T-helper 2 cell treated with Interferon-gamma antibody and Interleukin-4, amounts not matched to agents 5 μg/mL and 100 μg/mL, for 36 hours (primary cell): ENCODE measurements at places on chromosomes 16 and 17.

- DNase-seq = no peak
Observed at GRCh38 chr16:9503251-9503984, 412.0 kb downstream of the HAPSTR1 start.

- no peak for DNase-seq
Observed at GRCh38 chr17:80071116-80071841, 30.1 kb upstream of the GAA start.

DNA sequence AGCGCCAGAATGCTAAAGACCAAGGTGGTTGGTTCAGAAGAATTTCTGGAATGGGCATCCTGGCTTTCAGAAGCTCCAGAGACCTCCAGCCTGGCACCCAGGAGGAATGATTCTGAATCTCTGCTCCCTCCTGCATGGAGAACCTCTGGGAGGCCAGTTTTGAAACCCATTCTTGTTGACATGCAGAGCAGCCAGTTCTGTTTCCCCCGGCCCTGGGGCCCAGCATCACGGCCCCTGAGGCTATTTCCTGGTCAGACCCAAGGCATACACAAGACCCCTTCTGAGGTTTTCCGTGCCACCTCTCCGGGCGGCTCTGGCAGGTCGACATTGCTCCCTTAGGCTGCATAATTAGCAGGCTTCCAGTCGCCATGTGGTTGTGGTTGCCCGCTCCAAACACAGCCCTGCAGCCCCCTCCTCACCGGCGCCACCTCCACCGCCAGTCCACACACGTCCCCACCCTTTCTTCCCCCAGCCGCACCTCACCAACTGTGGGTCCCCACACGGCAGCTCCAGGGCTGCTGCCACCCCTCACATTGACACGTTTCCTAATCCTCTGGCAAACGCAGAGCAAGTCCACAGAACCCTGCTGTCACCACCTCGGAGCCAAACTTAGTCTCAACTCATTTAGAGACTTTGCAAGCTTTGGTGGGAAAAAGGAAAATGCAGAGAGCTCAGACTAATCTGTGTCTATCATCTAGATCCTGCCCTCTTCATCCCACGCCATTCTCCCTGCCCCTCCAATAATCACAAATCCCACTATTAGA, 367.1 kb downstream of the SOX9 start:
- no peak for DNase-seq

GRCh38 chr16:88985521-88985920, 8.5 kb upstream of the CBFA2T3 start:
- DNase-seq = no peak
